ENCODE measurements at places on chromosomes 11 and 22.

DNA sequence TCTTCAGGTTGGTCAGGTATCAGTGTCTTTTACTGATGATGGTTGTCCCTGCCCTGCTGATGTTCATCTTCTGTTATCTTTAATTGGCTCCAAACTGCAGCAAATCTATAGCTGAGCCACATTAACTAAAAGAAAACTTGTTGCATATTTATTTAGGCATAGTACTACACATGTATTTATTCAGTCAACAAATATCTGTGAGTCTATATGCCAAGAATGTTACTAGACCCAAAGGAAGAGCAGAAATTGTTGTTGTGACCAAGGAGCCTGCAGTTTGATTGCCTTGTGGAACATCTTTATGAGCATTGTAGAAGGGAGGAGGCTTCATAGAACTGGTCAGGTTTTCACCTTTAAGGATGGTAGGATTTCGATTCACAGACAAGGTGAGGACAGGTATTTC lies 10.1 kb downstream of the BMAL1 start:
- no peak for DNase-seq

DNA sequence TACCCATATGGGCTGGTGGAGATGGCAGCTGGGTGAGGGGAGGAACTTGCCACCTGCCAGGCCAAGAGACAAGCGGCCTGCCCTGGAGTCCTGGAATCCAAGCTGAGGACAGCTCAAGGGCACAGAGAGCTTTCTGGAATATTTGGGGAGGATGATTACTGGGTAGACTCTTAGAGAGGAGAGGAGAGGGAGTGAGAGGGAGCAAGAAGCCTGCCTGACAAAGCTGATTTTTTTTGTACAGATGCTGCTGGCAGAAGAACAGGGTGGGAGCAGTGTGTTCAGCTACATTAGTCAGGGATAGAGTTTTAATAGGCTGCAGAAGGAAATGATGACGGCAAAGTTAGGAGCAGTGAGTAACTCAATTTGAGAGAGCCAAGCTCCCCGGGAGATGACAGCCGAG lies 299.3 kb downstream of the NXPE2 start:
- no peak for DNase-seq

DNA sequence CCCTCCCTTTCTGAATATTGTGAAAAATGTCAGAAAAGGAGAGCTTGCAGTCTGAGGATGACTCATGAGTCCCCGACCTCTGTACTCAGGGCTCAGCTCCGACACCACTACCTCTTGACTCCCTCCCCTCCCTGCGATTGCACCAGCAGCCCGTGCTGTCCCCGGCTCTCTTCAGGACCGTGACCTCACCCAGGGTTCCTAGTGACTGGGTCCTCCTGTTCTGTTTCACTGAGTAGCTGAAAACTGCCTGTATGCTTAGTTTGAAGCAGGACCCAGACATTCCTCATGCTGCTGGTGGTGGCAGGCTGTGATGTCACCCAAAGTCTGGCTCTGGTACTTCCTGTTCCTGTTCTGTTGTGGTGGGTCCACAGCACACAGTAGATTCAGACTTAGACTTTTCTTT lies 11.7 kb downstream of the PHRF1 start:
- peak; percentile 92 for DNase-seq

- no peak for DNase-seq
Measured at GRCh38 chr11:92964471-92964870, 5.0 kb upstream of the MTNR1B start.

- DNase-seq = peak; percentile 61
Measured at GRCh38 chr11:11265994-11266606, 87.0 kb downstream of the CSNK2A3 start.

DNA sequence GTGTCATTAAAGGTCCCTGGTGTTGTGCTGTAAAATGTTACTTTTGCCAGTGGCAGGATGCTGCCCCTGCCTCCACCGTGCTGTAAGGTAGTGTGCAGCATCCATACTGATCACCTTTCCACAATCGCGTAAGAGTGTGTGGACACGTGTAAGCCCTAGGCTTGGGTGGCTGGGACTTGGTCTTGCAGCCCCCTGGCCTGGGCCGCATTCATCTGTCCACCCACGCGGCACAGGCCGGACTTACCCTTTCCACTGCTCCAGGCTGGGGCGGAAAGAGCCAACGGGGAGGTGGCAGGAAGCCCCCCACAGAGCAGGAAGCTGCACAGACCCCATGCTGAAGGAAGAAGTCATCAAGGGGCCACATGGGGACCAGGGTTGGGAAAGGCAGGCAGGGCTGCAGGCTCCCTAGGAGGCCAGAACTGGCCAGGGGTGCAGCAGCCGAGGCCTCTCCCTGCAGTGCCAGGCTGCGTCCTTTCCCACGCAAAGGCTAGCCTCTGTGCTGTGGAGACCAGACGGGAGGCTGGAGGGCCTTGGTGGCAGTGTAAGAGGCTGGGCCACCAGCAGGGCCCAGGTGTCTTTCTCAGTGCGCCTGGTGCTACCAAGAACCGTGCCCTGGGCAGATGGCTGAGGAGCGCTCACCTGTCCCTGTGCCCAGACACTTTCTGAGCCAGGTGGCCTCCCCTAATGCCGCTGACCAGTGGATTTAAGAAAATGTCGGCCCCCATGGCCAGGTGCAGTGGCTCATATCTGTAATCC lies 11.7 kb upstream of the TMEM191C start:
- DNase-seq = peak; percentile 40

- no peak for DNase-seq
Measured at GRCh38 chr11:104064034-104064630, 27.7 kb downstream of the DDI1 start.

DNA sequence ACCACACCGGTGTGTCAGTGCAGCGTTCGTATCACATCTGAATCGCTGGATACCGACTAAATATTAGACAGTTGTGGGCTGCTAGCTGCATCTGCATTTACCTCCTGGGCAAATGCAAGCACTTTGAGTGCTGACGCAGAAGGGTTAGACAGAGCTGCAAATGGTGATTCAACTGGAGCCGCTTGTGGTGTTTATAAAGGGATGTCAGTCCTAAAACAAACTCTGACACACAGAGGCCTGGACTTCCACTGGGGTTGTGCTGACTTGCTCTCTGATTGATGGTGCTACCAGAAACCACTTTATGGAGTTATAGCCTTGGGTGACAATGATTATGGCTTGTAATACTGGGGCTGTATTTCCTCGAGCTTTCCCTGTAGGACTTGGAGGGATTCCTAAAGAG lies 374.4 kb downstream of the NTM start:
- DNase-seq = no peak

DNA sequence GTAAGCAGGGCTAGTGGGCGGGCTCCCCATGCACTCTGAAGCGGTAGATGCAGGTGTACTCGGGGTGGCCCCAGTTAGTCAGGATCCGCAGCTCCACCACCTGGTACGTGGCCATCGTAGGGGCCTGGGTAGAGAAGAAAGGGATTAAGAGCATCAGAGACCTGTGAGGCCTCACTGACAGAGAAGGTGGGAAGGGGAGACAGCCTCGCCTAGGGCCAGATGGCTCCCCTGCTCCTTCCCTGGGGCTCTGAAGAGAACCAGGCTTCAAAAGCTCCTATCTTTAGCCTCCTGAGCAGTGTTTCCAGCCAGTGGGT lies 19.6 kb downstream of the SUN2 start:
- no peak for DNase-seq

GRCh38 chr22:24583221-24584165 lies 9.4 kb downstream of the LRRC75B start:
- no peak for DNase-seq

DNA sequence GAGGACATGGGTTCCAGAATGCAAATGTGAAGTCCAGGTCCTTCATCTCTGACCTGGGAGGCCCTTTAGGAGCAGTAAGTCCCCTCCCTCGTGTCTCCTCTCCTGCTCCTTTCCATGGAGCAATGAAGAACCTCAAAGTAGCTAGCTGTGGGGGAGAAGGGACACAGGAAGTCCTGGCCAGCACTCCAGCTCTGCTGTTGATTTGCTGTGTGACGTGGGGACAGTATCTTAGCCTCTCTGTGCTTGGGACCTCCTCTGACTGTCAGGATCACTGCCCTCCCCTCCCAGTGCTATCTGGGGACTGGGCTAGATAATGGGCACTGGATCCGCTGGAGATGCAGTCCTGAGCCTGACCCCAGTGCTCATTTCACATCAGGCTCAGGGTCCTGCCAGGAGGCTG lies 1.1 kb upstream of the APOBEC3H start:
- DNase-seq = no peak

DNA sequence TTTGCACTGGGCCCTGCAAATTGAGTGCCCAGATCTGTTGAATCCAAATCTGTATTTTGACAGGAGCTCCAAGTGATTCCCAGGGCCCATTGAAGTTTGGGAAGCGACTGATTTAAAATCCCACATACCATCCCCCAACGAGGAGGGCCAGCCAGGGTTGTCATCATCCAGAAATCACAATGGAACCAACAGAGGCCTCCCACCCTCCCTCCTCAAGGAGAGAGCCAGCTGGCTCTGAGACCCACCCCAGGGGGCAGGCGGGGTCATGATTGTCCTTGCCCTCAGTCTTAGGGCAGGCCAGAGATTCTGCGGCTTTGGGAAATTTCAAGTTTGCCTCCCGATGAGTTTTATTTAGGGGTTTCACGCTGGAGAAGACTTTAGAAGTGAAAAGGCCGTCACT lies 358.2 kb downstream of the MN1 start:
- DNase-seq = no peak

GRCh38 chr11:11463405-11463804 lies 110.4 kb upstream of the CSNK2A3 start:
- DNase-seq = no peak

DNA sequence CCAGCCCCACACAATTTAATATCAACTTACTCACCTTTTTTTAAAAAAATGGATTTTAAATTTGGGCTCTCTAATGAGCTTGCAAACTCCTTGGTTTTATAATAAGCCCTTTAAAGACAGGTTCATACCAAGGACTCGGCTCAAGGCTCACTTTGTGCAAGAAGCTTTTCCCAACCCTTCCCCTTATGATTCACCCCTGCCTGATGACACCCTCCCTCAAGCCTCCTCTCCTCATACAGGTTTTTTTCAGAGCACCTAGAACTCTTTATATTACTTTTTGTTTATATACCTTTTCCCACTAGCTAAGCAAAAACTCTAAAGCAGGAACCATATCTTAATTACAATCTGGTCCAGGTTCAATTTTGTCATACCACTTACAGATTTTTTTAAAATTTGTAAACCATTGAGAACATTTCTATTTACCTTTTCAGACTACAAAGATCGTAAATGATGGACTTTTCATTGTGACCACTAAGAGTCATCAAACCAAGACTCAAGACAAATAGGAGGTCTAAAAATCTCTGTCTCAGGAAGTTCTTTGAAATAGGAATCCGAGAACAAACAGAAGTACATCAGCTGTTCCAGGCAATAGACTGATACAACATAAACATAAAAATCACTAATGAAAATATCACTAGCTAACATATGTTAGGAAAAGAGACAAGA lies 13.1 kb upstream of the EXPH5 start:
- DNase-seq = no peak

DNA sequence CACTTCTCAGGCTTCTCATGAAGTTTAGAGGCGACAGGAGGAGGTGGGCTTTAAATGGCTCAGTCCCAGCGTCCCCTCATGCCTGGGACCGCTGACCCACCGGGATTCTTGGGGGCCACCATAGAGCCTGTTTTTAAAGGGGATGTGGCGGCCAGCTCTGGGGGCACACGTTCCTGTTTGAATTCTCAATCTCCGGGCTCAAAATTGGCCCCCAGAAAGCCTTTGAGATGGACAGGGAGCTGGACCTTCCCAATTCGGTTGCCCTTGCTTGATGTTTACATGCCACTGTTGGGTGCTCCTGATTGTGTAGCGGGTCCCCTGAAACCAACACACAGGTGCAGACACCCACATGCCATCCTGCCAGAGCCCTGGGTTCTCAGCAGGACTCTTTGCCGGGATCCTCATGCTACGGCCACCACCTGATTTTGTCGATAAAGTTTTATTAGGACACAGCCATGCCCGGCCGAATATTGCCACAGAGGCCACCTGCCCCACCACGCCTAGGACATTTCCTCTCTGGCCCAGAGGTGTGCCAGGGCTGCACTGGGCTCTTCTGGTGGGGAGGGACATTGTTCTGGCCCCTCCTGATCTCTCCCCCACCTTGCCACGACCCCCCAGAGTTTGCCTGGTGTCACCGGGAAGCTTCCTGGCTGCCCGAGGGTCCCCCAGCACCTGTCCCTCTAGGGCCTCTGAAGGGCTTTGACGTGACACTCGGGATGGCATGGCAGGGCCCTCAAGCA lies 71.6 kb downstream of the KCNQ1 start:
- peak; percentile 22 for DNase-seq

- no peak for DNase-seq
Measured at GRCh38 chr11:12834630-12835029, 160.4 kb downstream of the TEAD1 start.

DNA sequence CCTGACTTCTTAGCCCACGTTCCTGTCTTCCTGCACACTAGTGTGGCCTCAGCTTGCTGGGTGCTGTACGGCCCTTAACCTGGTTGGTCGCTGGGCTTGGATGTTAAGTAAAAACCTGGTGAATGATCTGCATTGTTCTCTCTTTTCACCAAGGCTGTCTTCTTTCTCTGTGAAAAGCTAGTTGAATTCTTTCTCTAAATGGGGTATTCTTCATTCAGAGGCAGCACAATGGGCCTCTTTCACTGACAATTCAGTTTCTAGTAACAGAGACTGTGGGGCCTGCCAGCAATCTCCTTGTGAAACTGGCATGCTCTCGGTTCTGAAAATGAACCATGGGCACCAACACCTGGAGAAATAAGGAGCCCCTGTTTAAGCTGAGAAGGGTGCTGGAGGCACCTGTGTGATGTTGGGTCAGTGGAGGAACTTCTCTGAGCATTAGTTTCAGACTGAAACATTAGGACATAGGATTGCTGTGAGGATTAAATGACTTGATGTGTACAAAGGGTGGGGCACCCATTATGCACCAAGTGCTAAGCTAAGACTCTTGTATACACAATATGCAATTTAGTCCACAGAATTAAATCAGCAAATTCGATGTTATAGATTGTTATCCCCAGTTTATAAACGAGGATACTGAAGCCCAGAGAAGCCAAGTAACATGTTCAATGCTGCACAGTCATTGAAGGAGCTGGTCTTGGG lies 33.1 kb upstream of the ELF5 start:
- no peak for DNase-seq

GRCh38 chr11:120952461-120953434 lies 71.2 kb upstream of the TBCEL start:
- DNase-seq = peak; percentile 73

DNA sequence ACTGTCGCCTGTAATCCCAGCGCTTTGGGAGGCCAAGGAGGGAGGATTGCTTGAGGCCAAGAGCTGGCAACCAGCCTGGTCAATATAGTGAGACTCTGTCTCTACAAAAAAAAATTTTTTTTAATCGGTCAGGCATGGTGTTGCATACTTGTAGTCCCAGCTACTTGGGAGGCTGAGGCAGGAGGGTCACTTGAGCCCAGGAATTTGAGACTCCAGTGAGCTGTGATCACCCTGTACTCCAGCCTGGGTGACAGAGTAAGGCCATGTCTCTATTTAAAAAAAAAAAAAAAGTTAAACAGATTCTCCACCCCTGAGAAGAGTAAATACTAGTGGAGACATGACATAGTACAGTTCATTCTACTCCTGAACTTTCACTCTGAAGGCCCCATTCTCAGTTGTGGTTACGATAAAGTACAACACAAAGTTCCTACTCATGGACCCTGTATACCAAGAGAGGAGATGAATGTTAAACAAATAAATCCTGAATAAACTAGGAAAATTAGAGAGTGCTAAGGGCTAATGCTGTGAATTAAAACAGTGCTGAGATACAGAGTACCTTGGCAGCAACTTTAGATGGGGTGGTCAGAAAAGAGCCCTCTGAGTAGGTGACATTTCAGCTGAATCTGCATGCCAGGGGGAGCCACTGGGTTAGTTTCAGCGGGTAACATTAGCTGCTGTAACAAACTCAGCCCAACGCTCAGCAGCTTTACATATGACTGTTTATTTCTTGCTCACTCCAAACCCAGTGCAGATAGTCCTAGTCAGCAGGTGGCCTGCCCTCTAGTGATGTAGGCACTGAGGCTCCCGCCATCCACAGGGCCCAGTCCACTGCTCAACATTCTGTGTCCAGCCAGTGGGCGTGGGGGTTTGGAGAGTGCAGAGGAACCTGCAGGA lies 75.1 kb downstream of the DBX1 start:
- DNase-seq = no peak

Measured in left lobe of liver (tissue), 2 donors.